ENCODE measurements at places on chromosomes 4 and X.

GRCh38 chr4:4477796-4478195 lies 64.1 kb downstream of the STX18 start:
- DNase-seq, result no peak

DNA sequence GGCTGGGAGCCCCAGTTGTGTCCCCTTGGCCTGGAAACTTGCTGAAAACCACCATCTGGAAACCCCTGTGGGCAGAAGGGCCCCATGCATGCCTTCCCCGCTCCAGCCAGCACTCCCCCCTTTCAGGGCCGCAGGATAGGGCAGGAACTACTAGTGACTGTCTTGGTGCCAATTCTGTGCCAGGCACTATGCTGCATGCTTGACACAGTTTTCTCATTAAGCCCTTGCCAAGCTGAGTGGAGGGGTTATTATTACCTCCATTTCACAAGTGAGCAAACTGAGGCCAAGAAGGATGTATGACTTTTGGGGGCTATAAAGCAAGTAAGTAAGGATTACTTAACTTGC lies 73.6 kb upstream of the PJA1 start:
- DNase-seq, result no peak

DNA sequence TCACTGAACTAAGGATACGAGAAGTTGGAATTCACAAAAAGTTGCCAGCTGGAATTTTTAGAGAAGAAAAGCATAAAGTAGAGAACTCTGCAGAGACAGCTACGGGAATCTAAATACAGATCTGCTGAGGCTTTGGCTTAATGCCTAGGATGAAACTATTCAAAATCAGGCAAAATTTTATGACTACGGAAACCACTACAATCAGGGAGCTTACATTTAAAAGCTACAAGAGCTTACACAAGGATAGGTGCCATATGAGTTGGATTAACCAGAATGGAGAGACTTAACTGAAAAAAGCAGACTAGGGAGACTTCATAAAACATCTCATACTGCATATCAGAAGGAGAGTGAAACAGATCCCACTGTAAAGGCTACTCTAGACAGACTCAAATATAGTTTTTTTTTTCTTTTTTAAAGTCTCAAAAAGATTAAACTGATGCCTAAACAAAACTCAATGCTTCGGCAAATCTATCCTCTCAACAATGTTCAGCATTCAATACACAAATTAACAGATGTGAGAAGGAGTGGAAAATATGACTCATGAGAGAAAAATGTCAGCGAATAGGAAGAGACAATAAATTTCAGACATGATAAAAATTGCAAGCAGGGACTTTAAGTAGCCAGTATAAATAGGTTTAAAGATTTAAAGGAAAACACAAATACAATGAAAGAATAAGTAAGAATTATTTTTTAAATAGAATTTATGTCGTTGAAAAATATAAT lies 586.1 kb downstream of the FSTL5 start:
- no peak for DNase-seq

GRCh38 chr4:153638011-153638410 lies 46.1 kb upstream of the TLR2 start:
- no peak for DNase-seq

GRCh38 chr4:54741202-54741601 lies 83.4 kb downstream of the KIT start:
- no peak for DNase-seq

- DNase-seq, result no peak
Observed at GRCh38 chr4:122764071-122764820, 31.7 kb downstream of the BBS12 start.

DNA sequence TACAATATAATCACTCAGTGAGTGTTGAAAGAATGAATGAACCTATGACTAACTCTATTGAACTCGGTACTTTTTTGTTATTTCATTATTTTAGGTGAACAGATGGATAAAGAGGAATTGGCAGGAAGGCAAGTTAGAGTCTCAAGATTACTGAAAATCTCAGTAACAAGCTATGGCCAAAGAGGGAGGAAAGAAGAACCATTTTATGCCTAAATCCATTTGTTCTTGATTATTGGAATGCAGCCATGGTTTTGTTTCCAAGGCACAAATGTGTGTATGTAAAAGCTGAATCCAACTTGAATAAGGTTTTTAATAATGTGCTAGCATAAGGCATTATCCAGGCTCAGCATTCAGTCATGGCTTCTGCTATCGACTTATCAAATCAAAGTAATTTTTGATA lies 196.4 kb downstream of the DTHD1 start:
- no peak for DNase-seq

DNA sequence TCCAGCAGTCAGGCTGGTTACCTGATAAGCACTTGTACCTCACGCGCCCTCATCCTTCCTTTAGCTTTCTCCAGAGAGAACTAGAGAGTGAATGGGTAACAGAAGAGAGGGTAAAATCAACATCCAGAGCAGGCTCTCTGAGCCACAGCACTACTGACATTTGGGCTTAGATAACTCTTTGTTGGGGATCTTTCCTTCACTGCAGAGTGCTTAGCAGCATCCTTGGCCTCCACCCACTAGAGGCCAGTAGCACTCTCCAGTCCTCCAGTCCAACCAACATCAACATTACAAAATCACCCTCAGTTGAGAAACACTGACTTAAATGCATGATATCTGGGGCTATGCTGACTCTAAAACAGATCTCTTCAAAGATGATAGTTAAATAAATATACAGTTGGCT lies 220.7 kb downstream of the TACR3 start:
- no peak for DNase-seq

- DNase-seq, result no peak
Observed at GRCh38 chrX:120568035-120568434, 7.3 kb upstream of the CUL4B start.

DNA sequence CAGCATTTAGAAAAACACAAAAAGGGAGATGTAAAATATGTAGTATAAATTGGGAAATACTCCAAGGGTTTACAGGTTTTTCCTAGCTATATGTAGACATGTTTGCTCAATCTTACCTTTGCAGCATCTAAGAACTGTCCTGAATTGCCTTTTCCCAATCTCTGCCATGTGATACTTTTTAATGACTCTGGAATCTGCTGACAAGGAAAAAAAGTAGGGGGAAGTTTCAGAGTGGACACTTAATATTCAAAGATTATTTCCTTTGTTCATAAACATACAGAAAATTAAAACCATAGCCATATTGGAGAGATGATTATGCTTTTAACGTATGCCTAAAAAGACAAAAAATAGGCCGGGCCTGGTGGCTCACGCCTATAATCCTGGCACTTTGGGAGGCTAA lies 41.4 kb downstream of the ABCB7 start:
- DNase-seq, result no peak

GRCh38 chrX:100368167-100368566 lies 41.9 kb downstream of the PCDH19 start:
- no peak for DNase-seq

DNA sequence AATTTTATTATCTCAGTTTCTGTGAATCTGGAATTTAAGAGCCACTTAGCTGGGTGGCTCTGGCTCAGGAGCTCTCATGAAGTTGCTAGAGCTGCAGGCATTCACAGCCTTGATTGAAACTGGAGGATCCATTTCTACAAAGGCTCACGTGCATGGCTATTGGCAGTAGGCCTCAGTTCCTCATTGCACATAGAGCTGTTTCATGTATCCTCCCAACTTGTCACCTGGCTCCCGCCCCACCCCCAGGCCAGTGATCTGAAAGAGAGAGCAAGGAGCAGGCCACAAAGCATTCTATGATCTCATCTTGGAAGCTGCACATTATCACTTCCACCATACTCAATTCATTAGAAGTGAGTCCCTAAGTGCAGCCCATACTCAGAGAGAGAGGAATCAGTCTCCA lies 18.5 kb upstream of the AP1AR start:
- no peak for DNase-seq

GRCh38 chr4:153466081-153466948 lies at the start of gene TMEM131L:
TMEM131L (plus strand) TSS chr4:153466360; CDS start chr4:153466398, 38 bp downstream.
- peak; percentile 64 for DNase-seq

DNA sequence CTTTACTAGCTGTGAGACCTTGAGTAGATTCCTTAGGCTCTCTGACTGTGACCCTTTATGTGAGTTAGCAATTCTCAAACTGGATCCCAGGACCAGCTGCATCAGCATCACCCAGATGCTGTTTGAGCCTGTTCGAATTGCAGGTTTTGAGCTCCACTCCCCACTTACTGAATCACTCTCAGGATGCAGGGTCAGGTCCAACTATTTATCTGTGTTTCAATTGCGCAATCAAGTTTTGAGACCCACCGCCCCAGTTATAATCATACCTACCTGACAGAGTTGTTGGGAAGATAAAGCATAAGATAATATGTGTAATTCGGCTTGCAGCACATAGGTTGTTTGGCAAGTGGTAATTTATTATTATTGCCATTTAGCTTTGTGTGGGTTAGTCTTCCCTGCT lies 155.8 kb upstream of the DGKK start:
- no peak for DNase-seq

GRCh38 chr4:183345261-183345660 lies 23.0 kb upstream of the CLDN24 start:
- no peak for DNase-seq

- no peak for DNase-seq
Observed at GRCh38 chrX:132045456-132045855, 22.4 kb downstream of the STK26 start.

GRCh38 chrX:15321447-15321846 lies 6.0 kb upstream of the ASB11 start:
- DNase-seq, result no peak

DNA sequence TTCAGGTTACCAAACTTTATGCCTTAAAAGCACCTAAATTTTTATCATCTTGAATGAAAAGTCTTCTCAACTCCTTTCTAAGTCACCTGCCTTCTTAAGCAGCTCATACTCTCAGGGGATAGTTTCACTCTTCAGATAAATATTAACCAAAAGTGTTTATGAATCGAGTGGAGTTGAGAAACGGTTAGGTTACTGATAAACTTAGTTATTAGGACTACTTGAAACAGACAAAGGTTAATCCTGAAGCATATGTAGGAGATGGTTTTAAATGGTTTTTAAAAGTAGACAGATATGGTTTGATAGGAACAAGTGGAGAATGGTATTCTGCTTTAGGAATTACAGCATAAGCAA lies 32.8 kb downstream of the CLDN22 start:
- DNase-seq, result no peak

GRCh38 chr4:7771056-7771455 lies 168.6 kb downstream of the AFAP1 start:
- no peak for DNase-seq

GRCh38 chr4:71229477-71230270 lies 109.1 kb upstream of the SLC4A4 start:
- no peak for DNase-seq

DNA sequence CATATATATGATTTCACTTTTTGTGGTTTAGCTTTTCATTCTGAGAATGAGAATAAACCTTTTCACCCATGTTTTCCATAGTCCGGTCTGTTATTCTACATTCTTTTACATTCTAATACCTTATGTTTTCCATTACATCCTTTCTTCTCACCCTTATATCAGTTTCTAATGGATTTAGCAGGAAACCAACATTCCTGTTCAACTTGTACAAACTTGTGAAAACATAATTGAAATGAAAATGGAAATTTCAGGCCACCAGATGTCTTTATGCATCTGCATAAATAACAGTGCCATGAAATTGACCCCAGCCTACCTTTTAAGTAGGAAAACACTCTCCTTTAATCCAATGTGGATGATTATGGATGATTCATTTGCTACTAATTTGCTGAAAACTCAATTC lies 494.8 kb upstream of the ZFP42 start:
- DNase-seq, result no peak

- no peak for DNase-seq
Observed at GRCh38 chr4:73914071-73914470, 44.9 kb downstream of the CXCL1 start.

DNA sequence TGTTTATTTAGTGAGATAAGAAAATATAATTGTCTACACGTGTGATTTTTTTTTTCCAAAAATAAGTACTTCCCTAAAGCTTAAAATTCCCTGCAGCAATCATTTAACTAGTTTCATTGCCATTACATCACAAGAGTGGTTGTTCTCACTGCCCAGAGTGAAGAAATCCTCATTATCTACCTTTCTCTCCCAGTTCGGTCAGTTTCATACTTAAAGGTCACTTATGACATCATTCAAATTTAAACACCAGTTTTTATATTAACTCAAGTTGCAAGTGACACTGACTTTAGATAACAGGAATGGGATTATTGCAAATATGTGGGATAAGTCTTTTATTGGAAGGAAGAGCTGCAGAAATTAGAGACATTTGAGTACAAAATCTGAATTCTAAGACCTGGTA lies 1699.8 kb upstream of the IGFBP7 start:
- DNase-seq, result no peak

GRCh38 chrX:68307769-68308168 lies 125.5 kb downstream of the OPHN1 start:
- no peak for DNase-seq

Data from T-helper 22 cell (primary cell).